ENCODE measurements at places on chromosomes 2 and 18.

DNA sequence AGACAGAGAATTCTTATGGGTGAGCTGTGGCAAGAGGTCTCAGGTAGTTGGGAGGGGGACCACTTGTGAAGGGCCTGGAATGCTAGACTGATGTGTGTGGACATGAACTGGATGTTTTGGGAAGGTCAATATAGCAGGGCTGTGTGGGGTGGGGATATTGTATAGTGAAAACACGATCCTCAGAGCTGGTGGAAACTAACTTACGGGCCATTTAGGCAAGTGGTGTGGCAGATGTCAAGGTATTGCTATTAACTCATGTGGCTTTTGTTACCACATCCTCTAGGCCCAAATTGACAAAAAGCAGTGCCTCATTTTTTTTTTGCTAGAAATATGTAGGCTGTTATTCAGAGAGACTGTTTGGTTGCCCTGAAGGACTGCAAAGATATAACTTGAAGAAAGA lies 8.0 kb upstream of the GALNT1 start:
- no peak for DNase-seq

DNA sequence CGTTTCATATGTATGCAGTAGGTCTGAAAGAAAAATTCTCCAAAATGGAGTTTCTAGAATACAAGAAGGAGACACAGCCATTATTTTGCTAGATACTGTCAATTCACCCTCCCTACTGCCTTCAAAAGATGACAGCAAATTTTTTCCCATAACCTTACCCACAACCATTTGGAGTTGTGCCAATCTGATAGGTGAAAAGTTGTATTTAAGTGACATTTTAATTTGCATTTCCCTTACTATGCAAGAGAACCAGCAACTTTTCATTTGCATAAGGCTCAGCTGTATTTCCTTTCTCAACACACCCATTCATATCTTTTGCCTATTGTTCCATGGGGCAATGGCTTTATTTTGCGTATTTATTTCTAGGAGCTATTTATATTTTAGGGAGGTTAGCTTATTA lies 31.4 kb upstream of the IL18RAP start:
- no peak for DNase-seq

DNA sequence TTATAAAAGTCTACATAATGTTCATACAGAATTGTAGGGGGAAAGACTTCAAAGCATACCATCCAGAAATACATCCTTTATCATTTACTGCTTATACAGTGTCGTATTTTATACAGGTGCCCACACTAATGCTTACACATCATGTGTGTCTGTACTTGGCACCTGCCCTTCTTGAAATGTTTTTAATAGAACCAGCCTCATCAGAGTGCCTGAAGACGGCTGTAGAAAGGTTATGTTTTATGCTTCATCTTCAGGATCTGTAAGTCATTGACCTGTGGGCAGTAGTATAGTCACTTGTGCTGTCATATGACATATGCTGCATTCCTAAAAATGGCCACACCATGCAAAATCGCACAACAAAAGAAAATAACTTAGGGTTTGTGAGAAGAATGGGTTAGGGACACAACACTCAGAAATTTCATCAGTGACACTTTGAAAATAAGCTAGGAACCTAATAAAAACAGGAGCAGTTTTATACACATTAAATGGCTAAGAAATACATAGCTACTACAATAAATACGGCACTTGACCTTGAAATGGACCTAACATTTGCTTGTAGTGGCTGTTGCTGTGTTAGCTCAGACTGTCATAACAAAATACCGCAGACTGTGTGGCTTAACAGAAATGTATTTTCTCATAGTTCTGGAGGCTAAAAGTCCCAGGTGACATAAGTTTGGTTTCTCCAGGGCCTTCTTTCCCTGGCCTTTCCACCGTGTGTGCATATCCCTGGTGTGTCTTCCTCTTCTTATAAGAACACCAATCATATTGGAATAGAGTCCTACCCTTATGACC lies 112.6 kb downstream of the CERS6 start:
- no peak for DNase-seq

DNA sequence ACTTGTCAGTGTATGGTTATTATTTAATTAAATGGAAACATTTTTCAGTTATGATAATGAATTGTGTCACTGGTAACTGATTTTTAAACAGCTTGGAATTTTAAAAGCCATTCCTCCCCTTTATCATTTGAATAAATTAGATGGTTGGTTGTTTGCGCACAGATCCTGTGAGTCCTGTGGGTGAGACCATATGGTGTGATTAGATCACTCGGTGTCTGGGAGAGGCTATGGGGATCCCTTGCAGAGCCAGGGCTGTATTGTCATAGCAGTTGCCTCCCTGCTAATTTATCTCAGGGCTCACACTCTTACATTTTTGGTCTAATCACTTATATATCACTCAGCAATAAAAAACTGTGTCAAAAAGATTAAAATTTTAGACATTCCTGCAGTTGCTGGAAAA lies 133.5 kb downstream of the ASXL3 start:
- DNase-seq = no peak

DNA sequence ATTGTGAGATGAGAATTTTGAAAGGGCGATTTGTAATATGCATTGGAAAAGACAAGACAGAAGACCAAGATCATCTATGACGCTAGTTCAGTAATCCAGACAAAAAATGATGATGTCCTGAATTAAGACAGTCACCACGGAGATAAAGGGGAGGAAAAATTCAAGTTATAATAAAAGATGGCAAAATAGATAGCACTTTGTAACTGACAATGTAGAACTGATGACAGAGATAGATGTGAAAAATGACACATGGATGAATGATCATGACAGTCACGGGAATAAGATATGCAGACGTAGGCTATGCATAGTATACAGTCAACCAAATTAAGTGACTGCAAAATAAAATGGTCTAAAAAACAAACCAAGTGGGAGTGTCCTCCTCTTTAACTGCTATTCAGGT lies 59.2 kb downstream of the SRBD1 start:
- no peak for DNase-seq

DNA sequence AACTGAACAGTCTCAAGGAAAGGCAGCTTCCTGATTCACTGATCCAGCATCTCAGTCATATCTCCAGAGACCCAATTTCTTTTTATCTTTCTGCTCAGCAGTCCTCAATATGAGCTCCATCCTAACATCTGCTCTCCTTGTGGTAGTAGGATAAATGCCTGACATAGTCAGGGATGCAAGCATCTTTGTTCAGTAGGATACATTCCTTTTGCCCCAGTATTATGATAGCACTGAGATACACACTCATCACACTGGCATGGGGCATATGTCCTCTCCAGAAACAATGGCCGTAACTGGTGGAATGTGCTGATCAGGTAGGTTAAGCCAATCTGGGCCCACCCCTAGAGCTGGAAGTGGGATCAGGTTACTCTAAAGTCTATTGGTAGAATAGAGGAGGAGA lies 207.2 kb downstream of the ETAA1 start:
- no peak for DNase-seq

GRCh38 chr2:111930875-111931274 lies 32.5 kb downstream of the MERTK start:
- no peak for DNase-seq

GRCh38 chr2:11873356-11874154 lies 127.1 kb downstream of the LPIN1 start:
- DNase-seq = no peak

- DNase-seq = no peak
Observed at GRCh38 chr2:26883956-26884355, 36.0 kb downstream of the DPYSL5 start.

GRCh38 chr2:241554610-241555322 lies 3.8 kb upstream of the BOK start:
- no peak for DNase-seq

GRCh38 chr18:49491857-49492693 lies 5.0 kb upstream of the C18orf32 start:
- peak; percentile 99 for DNase-seq

GRCh38 chr2:149692961-149693396 lies 105.4 kb upstream of the MMADHC start:
- no peak for DNase-seq

DNA sequence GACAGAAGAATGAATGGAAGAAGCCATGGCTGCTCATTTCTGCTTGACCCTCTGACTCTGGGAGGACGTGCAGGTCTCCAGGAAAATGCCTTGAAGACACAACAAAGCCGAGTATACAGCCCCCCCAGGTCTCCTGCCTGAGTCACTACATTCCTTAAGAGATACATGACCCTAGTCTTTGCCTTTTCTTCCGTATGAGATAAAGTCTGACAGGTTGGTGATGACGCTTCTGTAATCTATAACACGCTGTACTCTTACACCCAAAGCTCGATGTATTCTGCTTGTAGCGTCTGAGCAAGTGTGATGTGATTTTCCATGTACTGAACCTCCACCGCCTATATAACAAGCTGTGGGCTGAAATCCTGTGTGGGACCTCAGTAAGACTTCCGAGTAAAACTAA lies 77.3 kb downstream of the KCTD1 start:
- DNase-seq = no peak

GRCh38 chr2:45332094-45332493 lies 279.0 kb downstream of the SRBD1 start:
- DNase-seq = no peak

- DNase-seq = no peak
Observed at GRCh38 chr2:186486651-186487647, 889 bp downstream of the ZC3H15 start.

DNA sequence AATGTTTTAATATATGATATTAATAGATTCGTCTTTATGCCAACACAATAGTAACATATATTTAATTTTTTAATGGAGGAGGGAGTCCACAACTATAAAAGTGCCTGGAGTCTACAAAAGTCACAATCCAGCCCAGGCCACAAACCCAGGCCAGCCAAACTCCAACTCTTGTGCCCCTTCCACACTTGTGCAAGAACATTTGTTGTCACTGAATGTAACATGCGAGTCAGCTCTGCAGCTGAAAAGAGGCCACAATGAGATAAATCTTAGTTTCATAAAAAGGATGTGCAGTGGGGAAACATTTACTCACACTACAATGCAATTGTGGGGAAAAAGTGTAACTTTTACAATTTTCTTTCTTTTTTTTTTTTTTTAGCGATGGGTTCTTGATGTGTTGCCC lies 110.8 kb downstream of the MCFD2 start:
- DNase-seq = no peak

Measured in renal cortex interstitium (tissue), 15 donors.